ENCODE measurements at places on chromosomes 3 and 15. TPM values are rescaled to one million over a fixed set of nuclear protein-coding genes. Genes with fewer than 3 reads are reported as not detected.

DNA sequence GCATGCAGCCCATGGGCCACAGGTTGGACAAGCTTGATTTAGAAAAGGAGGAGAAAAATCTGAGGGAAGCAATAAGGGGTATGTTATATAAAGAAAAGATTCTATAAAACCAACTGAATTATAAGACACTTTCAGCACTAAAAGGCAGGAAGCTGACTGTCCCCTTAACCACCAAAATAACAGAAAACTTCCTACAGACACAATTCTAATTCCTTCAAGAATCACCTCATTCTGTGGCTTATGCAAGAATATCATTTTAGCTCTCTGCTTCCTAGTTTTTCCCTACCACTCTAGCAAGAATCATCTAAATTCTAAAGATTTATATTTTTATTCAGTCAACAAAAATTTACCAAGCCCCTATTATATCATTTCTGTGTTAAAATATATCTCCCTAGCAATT, 6.3 kb downstream of the STAG1 start:
- DNase-seq, result no peak

LRRC31 gene
- not detected for total RNA-seq

GABRB3 gene
- not detected for total RNA-seq

DNA sequence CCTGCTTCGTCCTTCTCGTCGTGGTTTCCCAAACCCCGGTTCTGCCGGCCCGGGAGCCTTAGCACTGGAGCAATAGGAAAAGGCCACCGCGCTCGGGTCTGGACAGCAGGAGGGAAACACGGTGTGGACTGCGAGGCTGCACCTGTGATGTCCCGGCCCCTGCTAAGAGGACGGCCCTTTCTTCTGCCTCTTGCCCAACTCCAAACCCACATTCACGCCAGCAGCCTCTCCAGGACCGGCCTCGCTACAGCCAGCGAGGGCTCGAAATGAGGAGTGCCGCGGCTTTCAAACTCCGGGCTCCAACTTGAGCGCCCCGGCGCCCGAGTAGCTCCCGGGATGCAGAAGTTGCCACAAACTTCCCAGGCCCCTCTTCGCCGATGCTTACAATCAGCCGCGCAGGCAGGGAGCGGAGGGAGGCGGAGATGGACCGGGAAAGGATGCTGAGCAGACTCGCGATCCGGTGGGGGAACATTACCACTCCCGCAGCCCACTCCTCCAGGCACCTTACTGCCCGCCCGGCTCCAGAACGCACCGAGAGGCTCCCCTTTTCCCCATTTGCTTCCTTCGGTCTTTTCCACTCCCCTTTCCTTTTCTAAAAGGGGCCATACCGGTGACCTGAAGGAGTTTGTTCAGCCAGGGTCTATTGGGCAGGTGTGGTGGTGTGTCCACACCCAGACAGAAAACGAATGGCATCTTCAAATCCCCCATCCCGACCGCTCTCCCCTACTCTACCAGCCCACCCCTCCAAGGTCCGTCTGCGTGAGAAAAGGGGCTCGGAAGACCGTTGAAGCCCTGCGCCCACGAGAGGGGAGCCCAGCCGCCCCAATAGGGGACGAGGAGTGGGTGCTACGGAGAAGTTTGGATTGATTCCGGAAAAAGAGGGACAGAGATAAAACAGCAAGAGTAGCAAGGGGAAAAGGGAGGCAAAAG, 18.8 kb upstream of the SATB1 start:
- DNase-seq, result no peak

DNA sequence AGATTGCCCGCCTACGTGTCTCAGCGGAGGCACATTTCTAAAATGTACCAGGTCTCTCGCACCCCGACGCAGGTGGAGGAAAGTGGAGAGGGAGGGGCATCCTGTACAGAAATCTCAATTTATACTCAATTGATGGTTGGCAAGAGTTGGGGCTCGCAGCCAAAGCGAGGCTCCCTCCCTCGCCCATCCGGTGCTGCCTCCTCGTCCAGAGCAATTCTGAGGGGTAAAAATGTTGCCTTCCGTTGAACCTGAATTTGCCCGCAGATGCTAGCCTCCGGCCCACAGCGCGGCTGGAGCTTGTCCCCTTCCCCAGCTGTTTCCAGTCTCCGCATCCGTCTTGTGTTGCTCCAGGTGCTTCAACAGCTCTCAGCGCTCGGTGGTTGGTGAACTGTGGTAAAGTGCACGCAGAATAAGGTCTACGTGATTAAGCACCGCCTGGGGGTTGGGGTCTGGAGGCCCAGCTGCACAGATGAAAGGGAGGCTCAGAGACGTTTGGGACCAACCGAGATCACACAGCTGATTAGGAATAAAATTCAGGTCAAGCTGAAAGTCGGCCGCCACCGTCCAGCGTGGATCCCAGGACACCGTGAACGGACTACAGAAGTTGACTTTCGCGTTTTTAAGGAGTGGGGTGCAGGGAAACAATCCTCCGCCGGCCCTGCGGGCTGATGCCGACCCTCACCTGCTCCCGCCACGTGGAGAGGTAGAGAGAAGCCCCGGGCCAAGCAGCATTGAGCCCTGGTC, 846 bp upstream of the POLG start:
- DNase-seq, result peak; percentile 10

DNA sequence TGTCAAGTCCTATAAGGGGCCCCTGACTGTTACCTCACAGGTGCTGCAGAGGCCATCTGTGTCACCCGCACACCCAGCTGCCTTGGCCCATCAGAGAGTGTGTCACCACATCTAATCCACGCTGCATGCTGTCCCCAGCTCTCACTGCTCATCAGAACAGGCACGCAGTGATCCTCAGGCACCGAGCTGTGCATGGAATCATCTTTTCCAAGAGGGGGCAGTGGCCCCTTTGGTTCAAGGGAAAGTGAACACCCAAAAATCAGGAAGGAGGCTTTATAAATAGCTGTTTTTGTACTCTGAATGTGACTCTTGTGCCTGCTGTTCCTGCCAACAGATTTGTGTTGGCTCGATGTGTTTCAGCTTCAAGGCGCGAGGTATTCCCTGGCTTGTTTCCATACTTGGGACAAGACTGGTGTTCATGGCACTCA, 110.3 kb upstream of the ETV5 start:
- DNase-seq, result no peak

DNA sequence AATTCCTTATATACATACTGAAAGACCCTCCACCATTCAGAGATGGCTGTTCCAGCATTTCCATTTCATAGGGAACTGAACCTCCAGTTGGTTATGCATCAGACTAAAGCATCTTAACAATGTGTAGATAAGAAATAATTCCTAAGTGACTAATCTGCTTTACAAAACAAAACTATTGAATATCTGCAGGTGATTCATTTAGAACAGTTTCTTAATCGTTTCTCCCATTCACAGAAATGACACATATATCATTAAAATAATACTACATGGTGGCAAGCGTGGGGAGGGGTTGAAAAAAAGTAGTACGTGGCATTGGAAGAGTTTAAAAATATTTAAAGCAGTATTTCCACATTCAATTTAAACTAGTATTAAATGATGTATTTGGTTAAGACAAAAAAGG, 19.5 kb downstream of the COPS2 start:
- DNase-seq, result no peak

- no peak for DNase-seq
Observed at GRCh38 chr3:196559826-196560225, 8.5 kb downstream of the WDR53 start.

DNA sequence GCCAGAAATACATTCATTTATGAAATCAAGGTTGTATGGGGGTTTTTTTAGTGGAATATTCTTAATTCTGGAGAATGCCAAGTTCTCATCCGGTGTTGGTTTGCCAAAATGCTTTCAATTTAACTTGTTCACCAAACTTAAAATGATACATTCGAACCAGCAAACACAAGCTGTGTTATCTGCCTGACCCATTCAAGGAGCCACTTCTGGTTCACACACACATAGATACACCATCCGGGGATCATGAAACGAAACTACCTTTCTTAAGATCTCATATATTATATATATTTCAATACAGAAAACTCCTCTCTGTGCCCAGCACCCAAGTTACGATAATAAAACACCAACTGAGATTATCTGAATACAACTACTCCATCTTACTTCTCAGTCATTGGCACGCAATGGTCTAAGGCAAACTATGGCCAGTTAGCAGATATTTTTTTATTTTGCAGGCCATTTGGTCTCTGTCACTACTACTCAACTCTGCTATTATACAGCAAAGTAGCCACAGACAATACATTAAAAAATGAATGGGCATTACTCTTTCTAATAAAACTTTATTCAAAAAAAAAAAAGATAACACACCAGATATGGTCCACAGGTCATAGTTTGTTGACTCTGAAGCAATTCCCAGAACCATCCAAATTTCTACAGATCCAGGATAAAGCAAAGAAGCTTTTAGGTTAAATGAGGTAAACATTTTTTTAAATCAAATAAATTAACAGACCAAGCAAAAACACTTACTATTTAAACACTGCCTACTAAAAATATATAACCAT, 89.6 kb downstream of the TBL1XR1 start:
- no peak for DNase-seq

DNA sequence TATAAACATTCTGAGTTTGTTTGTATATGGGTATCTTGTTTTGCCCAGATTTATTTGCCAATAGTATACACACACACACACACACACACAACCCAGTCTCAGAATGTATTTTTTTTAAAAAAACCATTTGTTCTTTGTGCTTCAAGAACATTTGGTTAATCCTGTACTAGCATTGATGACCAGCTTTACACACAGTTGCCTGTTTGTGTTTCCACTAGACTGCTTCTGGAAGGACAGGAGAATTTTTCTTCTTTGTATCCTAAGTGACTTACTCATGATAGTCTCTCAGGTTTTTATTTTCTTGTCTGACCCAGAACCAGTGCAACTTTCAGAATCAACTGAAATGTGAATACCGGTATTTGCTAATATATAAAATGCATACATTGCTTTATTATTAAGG, 40.5 kb downstream of the U2SURP start:
- no peak for DNase-seq

DNA sequence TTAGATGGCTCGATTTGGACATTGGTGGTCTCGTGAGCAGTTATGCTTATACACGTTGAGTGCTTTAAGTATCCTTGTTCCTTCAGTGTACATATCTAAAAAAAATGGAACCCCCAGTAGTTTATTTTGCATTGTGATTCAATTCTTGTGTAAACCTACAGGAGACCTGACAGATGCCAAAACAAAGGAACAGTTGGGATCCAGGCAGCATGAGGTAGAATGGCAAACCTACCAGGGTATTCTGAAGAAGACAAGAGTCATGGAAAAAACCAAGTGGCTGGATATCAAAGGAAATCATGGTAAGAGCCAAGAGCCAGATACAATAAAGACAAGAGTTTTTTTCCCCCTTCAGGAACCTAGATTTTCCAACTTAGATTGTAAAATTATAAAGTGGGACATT, 2.0 kb downstream of the TMEM62 start:
- DNase-seq, result no peak

DNA sequence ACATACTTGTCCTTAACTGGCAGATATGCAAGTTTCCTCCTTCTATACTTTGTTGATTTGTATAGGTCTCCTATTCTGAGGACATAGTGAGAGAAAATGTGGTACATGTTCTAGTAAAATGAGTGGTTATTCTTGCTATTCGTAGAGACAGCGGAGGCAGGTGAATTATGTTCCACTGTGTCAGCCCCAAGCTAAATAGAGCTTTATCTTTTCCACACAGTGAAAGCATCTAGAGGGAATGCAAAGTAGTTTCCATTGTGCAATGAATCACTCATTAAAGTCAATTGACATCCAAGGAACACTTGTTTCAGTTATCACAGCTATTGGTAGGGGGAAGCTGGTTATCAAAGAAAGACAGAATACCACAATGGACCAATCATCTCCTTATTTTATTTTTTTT, 262.4 kb downstream of the NLGN1 start:
- no peak for DNase-seq

DNA sequence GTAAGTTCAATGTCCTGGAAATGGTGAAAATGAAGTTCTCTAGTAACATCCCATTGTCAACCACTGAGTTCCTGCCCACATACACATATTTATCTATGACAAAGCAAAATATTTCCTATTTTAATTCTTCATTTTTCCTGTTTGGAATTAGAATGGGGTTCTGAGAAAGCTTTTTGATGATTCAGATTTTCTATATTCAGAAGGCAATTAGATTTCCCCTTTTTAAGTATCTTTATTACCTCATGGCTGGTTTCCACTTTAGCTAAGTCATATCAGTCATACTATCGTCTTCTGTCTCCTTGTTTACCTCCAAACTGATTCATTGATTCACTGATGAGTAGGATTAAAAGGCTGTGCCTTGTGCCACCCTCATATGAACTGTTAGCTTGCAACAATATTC, 17.9 kb downstream of the ETFA start:
- DNase-seq, result no peak

- DNase-seq, result no peak
Observed at GRCh38 chr3:113589971-113590370, 57.6 kb downstream of the SIDT1 start.

CA12 gene
- total RNA-seq, result 0.08 TPM

DNA sequence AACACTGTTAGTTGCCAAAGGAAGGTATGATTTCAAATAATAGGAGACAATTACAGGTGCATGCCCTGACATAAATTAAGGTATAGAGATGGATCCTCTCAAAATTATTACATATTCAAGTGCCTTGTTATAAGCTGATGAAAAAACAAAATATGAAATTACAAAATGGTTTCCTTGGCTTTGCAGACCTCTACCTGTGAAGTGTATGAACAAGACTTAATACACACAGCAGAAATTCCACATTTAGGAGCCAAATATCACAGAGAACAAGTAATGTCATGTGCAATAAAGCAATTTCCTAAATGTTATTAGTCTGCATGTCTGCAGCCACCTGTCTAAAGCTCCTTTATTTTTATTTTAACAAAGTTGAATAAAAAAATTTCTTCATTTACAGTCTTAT, 151.5 kb downstream of the ALCAM start:
- DNase-seq, result no peak

DNA sequence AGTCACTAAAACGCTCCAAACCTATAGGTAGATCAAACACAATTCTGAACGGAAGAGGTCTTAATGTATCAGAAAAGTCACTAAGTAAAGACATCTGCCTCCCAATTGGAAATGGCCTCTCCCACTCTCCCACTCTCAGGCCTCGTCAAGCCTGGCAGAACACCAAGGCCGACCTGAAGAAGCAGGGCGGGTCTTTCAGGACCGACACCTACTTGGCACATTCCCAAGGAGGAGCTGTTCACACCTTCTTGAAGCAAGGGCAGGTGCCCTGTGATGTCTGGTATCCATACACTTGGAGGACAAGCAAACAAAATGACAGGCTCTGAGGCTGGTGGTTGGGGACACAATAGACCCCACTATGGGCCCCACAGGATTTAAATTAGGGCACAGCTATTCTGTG, 30.0 kb downstream of the XXYLT1 start:
- DNase-seq, result no peak

DNA sequence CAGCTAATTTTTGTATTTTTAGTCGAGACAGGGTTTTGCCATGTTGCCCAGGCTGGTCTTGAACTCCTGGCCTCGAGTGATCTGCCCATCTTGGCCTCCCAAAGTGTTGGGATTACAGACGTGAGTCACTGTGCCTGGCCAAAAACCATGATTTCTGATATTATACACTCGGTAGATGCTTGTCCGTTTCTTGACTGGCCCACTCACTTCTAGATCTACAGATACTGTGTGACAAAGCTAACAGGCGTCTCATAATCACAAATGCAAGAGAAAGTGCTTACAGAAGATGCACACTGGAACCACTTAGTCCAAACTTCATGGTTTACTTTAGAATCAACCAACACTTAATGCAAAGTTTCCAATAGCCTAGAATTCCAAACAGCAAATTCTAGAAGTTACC, 8.4 kb downstream of the PROK2 start:
- DNase-seq, result no peak

- no peak for DNase-seq
Observed at GRCh38 chr15:37143351-37143750, 43.0 kb upstream of the MEIS2 start.
